G401 (cell line): ENCODE measurements at places on chromosomes 12 and 14. TPM values are rescaled to one million over a fixed set of nuclear protein-coding genes. Genes with fewer than 3 reads are reported as not detected.

DNA sequence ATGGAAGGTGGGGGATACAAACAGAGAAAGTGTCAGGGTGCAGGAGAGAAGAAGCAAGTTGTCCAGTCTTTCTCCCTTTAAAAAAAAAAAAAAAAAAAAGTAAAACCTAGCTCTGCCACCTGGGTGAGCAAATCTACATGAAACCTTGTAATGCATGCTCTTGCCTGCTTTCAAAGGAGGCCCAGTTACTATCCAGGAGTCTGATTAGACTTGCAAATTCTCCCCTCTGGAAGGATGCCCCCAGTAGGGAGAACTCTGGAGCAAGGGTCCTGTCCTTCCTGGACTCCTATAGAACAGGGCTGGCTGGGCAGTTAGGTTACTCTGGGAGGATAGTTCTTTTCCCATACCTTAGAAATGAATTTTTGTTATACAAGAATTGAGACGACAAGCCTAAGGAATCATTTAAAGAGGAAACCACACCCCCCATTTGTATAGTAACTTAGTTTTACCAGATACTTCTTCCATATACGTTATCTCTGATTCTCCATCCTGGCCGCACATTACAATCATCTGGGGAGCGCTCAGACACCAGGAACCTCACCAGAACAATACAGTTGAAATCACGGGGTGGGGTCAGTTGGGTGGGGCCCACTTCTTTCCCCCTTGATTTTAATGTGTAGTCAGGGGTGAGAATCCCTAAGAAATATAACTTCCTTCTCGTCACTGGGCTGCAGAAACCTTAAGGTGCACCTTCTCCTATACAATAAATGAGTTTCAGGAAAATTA, 30.5 kb downstream of the RAB35 start:
- no peak for DNase-seq

DNA sequence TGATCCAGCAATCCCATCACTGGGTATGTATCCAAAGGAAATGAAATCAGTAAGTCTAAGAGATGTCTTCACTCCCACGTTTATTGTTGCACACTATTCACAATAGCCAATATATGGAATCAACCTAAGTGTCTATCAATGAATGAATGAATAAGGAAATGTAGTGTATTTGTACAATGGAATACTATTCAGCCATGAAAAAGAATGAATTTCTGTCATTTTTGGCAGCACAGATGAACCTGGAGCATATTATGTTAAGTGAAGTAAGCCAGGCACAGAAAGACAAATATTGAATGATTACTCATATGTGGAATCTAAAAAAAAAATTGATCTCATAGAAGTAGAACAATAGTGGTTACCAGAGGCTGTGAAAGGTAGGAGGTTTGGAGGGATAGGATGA, 30.6 kb upstream of the RFX4 start:
- no peak for DNase-seq

DNA sequence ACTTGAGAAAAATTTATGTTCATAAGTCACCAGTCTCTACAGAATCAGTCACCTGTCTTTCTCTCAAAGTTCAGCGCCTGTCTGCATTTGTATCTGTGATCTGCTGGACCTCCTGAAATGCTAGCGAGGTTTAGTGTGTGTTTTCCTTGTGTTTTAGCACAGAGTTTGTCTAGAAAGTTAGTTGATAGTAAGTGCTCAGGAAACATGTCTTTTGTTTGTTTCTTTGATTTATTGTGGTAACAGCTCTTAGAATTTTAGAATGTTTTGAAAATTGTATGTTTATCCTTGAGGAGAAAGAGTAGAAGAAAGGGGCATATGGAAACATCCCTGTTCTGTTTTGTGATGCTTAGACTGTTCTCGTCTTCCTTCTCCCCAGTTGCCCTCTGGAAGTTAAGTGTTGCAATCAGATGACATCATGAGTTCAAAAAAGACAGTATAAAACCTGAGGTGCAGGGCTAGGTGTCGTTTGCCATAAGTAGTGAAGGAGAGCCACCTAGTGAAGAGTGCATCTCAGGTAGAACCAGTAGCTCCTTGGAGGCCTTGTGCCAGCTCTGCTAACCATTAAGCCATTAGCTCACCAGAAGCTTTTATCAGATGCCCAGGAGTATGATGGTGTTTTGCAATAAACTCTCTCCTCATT, 44.8 kb downstream of the FBXW8 start:
- no peak for DNase-seq

- no peak for DNase-seq
These were observed 15.3 kb downstream of the WDR20 start for GRCh38 chr14:102154821-102155549.

DNA sequence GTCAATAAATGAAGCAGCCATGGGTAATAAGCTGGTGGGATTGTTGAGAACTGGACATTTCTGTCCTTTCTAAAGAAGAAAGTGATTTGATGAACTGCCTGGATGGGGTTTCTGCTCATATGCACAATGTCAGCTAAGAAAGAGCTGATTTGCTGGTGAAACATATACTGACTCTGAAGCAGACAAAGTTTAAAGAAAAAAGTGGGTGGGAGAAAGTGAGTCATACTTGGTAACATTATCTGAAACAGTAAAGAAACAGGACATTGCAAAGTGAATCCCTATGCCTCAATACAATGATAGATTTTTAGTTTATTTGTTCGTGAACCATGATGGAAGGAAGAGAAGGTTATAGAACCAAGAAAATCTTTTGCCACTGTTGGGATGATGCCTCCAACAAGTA, 95.6 kb upstream of the DNM1L start:
- DNase-seq, result no peak

- DNase-seq, result no peak
These were observed 22.5 kb upstream of the AKAP6 start for GRCh38 chr14:32306549-32306948.

DNA sequence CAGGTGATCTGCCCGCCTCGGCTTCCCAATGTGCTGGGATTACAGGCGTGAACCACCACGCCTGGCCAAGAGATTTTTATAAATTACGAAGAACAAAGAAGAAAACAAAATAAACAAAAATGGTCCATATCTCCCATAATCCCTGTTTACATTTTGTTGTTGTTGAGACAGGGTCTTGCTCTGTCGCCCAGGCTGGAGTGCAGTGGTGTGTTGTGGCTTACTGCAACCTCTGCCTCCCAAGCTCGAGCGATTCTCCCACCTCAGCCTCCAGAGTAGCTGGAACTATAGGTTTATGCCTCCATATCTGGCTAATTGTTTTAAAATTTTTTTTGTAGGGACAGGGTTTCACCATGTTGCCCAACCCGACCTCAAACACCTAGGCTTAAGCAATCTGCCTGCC, 156.1 kb downstream of the ZNF664 start:
- no peak for DNase-seq

- DNase-seq, result no peak
These were observed 50.4 kb downstream of the KCNK10 start for GRCh38 chr14:88272390-88273269.

DNA sequence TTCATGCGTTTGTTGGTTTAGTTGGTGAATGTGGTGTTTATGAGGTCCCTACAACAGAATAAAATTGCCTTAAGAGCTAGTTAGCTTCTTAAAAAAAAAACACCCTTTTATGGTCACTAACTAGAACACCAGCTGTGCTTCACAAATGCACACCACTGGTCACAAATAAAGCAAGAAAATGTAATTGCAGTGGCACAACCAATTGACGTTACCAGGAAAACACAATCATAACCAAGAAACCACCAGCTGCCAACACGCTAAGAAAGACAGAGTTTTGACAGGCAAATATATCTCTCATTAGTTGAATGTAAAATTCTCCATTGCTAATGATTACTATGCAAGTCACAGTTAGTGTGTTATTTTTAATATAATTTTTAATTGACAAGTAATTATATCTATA, 389.9 kb downstream of the ADAMTS20 start:
- DNase-seq, result no peak

DNA sequence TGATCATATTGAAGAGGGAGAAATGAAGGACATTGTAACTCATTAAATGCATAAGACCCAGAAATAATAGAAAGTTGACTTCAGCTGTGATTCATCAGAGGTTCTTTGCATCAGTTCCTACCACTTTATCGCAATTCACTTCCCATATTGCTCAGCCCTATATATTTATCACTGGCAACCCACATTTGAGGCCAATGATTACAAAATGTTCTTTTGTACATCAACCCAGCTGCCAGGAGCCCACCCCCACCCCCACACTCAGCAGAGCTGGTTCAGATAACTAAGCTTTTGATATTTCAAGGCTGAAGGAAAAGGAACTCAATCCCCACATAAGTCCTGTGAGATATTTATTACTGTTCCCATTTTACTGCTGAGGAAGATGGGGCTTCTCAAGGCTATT, 51.2 kb upstream of the TMPO start:
- no peak for DNase-seq

GRCh38 chr12:57584690-57585089, 6.3 kb upstream of the PIP4K2C start:
- DNase-seq, result no peak

- DNase-seq, result no peak
These were observed 44.7 kb downstream of the RIMKLB start for GRCh38 chr12:8742501-8742900.

DNA sequence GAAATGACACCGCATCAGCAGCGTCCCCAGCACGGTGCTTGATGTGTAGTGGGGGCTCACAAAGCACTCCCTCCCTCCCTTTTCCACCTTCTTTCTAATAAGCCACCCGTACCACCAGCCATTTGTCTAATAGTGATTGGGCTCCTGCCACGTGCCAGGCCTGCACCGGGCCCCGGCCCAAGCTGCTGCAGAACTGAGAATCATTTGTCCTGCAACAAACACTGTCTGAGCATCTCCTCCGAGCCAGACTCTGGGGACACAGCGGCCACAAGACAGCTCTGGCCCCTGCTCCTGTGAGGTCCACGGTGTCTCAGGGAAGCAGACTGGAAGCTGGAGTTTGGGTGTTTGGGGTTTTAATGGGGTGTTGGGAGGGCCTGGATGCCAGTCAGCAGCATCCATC, 43.9 kb downstream of the MVK start:
- no peak for DNase-seq

- DNase-seq, result no peak
These were observed 41.3 kb upstream of the MSRB3 start for GRCh38 chr12:65237153-65237552.

DNA sequence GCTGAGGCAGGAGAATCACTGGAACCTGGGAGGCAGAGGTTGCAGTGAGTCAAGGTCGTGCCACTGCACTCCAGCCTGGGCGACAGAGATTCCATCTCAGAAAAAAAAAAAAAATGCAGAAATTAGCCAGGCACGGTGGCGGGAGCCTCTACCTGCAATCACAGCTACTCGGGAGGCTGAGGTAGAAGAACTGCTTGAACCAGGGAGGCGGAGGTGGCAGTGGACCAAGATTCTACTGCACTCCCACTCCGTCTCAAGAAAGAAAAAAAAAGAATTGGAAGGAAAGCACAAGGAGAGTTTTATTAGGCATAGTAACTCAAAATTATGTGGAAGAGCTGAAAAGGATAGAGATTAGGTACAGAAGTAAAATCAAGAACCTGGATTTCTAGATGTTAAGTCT, 20.8 kb upstream of the AMHR2 start:
- DNase-seq, result peak; percentile 25

DNA sequence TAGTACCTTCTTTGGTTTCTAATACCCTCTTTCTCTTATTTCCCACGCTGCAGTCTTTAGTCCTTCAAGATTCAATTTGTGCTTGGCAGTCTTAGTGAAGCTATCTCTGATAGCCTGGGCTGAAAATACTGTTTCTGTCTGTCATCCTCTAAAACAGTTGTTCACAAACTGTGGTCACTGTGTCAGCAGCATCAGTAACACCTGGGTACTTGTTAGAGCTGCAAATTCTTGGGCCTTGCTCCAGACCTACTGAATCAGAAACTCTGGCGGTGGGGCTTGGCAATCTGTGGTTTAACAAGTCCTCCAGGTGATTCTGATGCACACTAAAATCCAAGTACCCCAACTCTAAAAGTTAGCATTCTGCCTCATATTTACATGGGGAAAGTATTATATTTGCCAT, 217.5 kb upstream of the SEL1L start:
- no peak for DNase-seq

DNA sequence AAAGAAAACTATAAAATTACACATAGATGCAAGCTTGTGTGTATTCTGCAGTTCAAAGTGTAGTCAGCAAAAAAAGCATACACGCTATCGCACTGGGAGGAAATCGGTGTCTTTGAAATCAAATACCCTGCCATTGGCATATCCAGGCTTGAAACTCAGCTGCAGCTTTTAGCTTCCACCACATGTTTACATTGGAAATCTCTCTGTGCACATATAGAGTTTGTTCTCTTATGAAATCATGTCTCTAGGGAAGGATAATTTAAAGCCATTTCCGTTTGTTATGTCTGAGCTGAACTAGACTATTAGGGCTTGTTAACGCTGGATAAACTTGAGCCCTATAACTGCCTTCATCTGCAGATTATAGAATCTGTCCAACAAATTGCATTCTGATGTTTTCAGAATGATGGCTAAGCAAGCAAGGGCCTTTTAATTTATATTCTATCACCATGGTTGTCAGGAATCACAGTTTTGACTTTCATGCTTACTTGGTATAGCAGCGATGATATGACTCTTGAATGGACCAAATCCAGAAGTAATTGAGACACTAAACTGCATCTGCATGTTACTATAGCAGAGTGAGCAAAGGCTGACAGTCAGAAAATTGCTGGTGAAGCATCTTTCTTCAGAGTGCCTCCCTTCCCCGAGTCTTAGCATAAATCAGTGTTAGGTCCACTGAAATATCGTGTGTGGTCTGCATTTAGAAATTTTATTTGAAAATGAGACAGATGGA, 442.8 kb downstream of the ZFP36L1 start:
- no peak for DNase-seq

- DNase-seq, result peak; percentile 38
These were observed 507 bp upstream of the FKBP4 start for GRCh38 chr12:2794191-2794735.

The SLC10A1 gene
- total RNA-seq, result not detected in 2 replicates

The MANSC1 gene
- total RNA-seq, result 1.6 and 1.7 TPM in 2 replicates

The PLA2G1B gene
- not detected in 2 replicates for total RNA-seq

The C3AR1 gene
- not detected in 2 replicates for total RNA-seq

The GPR135 gene
- total RNA-seq, result 0.06 and 0.71 TPM in 2 replicates

The RASSF3 gene
- 41.8 and 43.4 TPM in 2 replicates for total RNA-seq

The GPR84 gene
- total RNA-seq, result 1.0 TPM in 1 of 2 replicates, not detected in the other

The SMCO3 gene
- total RNA-seq, result not detected in 2 replicates

The PIANP gene
- 0.44 and 4.4 TPM in 2 replicates for total RNA-seq

The KRT84 gene
- total RNA-seq, result not detected in 2 replicates

The NXPH4 gene
- 0.49 TPM in 1 of 2 replicates, not detected in the other for total RNA-seq
